NCI-H1930 (cell line): ENCODE measurements at places on chromosomes 5 and 9.

DNA sequence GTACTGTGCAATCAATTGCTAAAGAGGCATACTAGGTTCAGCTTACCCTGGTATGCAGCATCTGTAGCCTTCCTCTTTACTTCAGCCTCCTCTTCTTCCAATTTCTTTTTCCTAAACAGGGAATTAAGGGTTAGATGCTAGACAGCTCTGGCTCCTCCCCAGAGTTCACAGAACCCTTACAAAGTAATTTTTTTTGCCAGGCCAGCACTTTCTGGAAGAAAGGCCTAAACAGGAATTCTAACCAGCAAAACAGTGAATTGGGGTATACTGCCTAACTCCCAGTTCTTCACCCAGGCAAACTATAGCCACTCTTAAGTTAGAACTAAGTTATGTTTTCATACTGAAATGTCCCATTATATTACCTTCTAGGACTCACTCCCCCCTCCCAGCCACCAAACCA is 8.1 kb downstream of the BRD8 start:
- DNase-seq: no peak

- no peak for DNase-seq
These were observed 122.1 kb downstream of the YIPF5 start for GRCh38 chr5:144048259-144048856.

DNA sequence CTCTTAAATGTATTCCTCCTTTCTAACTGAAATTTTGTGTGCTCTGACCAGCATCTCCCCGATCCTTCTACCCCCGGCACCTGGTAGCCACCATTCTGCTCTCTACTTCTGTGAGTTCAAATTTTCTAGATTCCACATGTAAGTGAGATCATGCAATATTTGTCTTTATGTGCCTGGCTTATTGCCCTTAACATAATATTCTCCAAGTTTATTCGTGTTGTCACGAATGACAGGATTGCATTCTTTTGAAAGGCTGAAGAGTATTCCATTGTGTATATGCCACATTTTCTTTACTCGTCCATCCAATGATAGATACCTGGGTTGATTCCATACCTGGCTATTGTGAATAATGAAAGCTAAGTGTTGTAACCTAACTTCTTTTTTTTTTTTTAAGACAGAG is 29.0 kb downstream of the FBXL7 start:
- no peak for DNase-seq

DNA sequence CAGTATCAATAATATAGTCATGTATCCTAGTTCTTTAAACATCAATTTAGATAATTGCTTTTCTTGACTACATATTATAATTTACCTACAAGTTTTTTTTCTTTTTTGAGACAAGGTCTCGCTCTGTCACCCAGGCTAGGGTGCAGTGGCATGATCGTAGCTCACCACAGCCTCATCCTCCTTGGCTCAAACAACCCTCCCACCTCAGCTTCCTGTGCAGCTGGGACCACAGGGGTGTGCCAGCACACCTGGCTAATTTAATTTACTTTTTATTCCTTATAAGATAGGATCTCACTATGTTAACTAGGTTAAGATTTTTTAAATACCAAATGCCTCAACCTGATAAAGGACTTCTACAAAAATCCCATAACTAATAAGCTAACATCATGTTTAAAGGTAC is 21.1 kb downstream of the UIMC1 start:
- DNase-seq: no peak

DNA sequence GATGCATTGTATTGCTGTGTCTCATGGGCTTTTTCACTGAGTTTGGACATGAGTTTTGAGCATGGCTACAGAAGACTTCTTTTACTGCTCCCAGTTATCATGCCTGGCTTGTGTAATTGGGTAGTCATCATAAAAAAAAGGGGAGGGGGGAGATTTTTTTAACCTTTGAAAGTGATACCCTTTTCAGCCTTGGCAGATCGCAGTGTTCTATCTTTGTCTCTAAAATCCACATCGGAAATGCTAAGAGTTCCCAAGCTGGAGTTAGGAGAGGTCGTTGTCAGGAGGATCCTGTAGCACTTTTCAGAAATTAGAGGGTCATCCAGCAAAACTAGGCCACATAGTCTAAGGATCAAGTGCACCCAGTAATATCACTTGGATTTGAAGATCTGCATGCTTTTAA is 188.4 kb downstream of the WDR70 start:
- no peak for DNase-seq

DNA sequence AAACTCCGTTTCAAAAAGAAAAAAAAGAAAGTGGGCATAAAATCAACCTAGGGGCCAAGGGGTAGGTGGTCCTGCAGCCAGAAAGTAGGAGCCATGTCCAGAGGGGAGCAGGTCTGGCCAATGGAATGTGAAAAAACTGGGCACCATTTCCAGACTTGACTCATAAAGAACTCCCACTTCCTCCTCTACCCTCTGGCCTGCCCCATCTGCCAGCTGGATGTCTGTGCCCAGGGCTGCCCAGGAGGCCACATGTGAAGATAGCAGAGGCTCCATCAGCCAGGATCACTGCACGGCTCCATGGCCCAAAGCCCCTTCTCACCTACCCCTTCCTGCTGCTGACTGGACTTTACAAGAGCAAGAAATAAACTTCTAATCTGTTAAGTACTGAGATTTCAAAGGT is 42.1 kb upstream of the EEIG1 start:
- no peak for DNase-seq

GRCh38 chr9:38107405-38107804 is 38.4 kb upstream of the SHB start:
- no peak for DNase-seq

DNA sequence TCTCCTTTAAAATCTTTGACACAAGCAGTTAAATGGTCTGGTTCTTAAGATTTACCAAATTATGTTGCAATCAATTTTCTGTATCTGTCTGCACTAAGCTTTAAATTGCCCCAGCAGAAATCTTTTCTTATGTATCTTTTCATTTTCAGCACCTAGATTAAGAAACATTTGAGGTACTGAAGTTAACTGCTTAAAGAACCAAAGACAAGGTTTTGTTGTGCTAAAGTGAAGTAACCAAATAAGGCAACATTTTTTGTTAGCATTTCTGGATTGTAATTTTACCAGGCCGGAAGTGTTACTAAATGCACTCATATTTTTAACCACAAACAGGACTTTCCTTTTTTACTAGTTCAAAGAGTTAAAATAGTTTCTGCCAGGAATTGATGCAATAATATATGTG is 24.1 kb upstream of the MTAP start:
- DNase-seq: no peak

GRCh38 chr5:155822177-155822576 is 504.8 kb upstream of the SGCD start:
- DNase-seq: no peak

- no peak for DNase-seq
These were observed 495.1 kb upstream of the DAB2 start for GRCh38 chr5:39919876-39920275.

GRCh38 chr5:116358911-116359418 is 215.7 kb downstream of the SEMA6A start:
- no peak for DNase-seq

DNA sequence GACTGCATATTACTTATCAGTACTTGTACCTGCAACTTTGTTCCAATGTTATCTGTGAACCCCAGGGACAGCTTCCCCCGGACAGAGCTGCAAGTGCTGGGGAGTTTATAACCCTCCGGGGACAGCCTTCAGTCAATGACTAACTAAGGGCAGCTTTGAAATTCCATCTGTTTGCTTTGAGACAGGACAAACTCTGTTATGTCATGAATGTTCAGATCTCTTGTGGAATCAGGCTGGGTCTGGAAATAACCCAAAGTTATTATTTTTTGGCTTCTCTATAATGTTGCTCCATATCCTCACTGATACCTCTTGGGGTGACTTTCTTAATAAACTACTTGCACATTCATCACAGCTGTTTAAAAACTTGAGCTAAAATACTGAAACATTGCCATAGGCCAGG is 617.5 kb upstream of the TLE4 start:
- DNase-seq: no peak

DNA sequence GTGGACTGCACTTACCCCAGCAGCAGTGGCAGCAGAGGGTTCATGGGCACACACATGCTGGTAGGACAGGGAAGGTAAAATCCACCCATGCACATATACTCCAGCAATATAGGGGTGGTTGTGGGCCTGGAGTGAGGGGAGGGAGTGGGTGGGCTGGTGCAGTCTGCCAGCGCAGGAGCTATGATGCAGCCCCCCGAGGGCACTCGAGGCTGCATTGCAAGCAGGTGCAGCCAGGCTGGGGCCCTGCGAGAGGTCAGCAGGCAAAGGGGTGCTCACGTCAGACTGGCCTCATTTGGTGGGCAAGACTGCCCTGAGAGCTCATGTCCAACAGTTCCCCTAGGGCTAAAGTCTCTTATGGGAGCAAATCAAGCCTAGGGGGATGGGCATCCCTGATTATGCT is 32.4 kb upstream of the PCDHA1 start:
- no peak for DNase-seq

DNA sequence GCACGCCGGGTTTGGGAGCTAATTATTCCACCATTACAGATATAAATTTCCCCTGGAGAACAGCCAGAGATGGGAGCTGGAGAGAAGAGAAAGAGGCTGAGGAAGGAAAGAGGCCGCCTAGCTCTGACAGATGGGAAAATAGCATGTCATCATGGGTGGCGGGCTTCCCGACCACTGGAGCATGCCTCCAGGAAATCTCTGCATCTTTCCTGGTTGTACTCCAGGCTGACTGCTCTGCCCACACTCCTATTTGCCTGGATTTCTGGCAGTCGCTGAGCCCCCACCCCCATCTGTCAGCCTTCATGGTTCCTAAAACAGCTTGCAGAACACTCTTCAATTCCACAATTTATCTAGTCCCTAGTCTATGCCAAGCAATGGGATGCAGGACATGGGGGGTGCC is 14.3 kb upstream of the GABRP start:
- no peak for DNase-seq

DNA sequence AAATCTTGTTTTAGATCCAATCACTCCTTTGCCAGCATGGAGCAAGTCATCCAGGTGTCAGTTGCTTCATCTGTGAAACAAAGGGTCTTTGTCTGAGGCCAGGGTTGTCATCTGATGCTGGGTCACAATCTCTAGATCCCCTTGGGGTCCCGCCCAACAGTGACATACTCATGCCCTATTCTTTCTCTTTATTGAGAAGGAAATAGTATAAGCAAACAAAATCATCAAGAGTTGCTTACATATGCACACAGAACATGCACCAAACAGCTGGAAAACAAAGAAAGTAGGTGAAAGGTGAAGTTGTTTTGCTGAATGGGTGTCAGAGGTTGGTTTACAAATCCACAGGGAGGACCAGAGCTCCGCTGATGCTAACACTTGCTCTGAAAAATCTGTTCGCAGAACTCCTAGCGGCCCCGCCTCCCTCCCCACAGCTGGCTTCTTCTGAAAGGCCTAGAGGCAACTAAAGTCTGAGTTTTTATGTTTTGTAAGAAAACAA is 106.1 kb upstream of the SLC44A1 start:
- peak; percentile 15 for DNase-seq

- no peak for DNase-seq
These were observed 47.6 kb upstream of the RNU6ATAC start for GRCh38 chr9:134211811-134212485.

GRCh38 chr9:21995666-21996398 is 1.2 kb downstream of the CDKN2B-AS1 start:
- DNase-seq: no peak

- DNase-seq: no peak
These were observed 208.6 kb downstream of the GAPVD1 start for GRCh38 chr9:125470189-125470588.

GRCh38 chr5:9318031-9318430 is 227.8 kb downstream of the SEMA5A start:
- no peak for DNase-seq

DNA sequence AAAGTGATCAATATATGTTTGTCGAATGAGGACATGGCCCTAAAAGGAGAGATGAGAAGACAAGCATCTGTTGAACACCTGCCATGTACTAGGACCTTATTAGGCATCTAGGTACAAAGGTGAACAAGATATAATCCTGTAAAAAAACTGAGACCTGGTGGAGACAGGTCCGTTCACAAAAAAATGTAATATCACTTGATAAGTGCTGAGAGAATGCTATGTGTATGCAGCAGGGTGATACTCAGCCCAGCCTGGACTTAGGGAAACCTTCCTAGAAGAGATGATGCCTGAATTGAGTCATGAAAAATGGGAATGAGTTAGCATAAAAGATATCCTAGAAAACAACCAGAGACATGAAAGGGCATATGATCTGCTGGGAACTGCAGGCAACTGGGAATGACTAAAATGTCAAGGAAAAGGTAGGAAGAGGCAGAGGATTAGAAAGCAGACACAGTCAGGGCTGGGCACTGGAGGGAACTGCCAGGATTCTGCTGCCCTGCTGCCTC is 108.5 kb downstream of the ADRB2 start:
- DNase-seq: no peak

GRCh38 chr5:44807269-44807668 is 1.5 kb upstream of the MRPS30 start:
- no peak for DNase-seq

DNA sequence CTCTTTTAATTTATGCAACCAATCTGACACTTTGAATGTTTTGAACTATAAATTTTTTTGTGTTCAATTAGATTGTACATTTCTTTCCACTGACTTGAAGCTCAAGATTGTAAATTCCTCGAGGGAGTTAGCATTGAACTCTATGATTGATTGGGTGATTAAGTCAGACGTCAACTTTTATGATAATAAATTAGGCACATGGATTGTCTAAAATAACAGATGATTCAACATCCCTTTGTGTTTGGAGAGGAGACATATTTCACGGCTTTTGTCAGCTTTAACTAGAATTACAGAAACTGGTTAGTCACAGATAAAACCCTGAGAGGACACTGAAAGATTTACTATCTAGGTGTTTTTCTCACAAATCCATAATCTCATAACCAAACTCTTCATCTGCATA is 32.7 kb upstream of the TXNDC8 start:
- DNase-seq: no peak

GRCh38 chr9:87796196-87796595 is 70.3 kb downstream of the CTSL start:
- DNase-seq: no peak

DNA sequence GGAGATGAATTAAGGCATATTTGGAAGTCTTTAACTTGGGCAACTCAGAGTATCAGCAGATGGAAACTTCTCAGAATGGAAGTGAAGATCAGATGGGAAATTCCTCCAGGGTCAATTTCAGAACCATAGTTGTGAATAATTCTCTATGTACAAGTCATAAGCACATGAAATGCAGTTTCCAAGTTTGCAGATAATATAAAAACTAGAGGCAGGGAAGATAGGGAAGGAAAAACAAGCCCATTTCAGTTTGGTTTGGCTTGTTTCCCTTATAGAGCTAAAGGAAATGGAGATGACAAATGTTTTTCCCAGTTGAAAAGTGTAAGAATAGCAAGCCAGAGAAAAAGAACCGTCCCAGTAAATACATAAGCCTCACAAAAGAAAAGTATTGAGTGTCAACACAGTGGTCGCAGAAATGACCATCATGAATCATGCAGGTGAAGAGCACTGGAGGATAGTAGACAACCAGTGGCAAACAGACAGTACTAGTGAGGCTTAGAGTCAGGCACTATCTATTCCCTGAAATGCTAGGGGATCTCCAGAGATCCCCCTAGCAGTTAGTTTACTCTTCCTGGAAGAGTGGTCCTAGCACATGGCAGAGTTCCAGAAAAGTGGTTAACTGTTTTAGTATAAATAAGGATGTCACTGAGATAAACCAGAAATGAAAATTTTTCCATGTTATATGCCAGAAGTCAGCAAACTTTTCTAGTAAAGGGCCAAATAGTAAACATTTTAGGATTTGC is 245.9 kb downstream of the SAXO1 start:
- no peak for DNase-seq

- DNase-seq: no peak
These were observed 396.5 kb downstream of the ZNF608 start for GRCh38 chr5:124349931-124350330.
